Activated T-cell treated with anti-CD3 and anti-CD28 coated beads for 24 hours (primary cell): ENCODE measurements at places on chromosomes 16 and 17.

DNA sequence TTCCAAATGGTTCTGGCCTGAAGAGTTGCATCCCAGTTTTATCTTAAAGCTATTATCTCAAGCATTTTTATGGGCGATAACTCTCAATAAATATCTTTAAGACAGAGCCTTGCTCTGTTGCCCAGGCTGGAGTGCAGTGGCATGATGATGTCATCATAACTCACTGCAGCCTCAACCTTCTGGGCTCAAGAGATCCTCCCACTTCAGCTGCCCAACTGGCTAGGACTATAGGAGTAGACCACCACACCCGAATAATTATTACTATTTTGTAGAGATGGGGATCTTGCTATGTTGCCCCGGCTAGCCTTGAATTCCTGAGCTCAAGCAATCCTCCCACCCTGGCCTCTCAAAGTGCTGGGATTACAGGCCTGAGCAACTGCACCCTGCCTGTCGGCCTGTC lies 26.1 kb upstream of the CYTH1 start:
- DNase-seq = no peak

GRCh38 chr17:4968486-4969046 lies 949 bp upstream of the SPAG7 start:
- DNase-seq = no peak

- DNase-seq = no peak
Observed at GRCh38 chr17:11950771-11951519, 46.3 kb downstream of the ZNF18 start.

DNA sequence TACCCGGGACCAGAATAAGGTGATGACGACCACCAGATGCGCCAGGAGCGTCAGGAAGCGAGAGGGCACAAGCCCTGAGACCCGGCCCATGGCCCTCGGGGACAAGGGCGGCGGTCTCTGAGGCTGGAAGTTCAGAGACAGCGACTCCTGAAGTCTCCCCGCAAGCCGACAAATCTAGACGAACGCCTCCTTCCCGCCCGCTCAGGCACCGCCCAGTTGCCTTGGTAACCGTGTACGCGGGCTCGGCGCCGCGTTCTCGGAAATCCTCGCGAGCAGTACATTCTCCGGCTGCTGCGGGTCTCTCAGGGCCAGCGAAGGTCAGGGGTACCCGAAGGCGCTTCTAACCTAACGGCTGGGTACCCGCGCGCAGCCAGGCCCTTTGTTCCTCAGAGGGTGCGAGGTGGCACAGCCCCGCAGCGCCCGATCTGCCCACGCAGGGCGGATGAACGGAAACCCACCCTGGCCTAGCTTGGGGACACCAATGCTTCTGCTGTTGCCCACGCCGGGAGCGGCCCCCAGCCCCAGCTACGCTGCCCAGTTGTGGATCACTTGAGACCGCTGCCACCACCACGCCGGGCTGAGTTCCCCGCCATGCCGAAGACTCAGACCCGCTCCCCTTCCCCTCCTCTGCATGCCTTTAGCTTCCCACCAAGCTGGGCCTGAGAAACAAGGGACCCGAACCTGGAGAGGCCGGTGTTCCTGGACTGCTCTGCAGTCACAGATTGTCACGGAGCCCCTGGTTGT lies at the start of gene TMEM107:
Gene TMEM107 (minus strand): TSS at position 184 of the 744 bp plus-strand sequence. CDS start 94 bp downstream, at position 90.
- DNase-seq = peak; percentile 83

- no peak for DNase-seq
Observed at GRCh38 chr16:19659554-19659953, 58.5 kb downstream of the KNOP1 start.

DNA sequence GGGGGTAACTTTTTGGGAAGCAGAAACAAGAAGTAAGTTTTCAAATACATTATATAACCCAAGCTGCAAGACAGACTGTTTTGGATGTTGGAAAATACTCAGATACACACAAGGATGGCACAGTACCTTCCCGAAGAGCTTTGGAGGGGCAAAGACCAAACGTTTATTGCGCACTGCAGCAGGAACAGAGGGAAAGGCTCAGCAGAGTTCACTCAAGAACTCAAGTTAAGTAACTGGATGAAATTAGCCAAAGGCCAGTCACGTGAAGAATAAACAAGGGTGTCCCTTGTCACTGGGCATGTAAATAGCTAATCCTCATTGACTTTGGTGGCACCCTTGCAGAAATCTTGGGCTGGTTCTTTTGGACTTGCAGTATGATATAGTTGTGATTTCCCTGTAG lies 2.8 kb downstream of the PDK2 start:
- DNase-seq = no peak

- DNase-seq = no peak
Observed at GRCh38 chr17:62857526-62857925, 49.4 kb upstream of the MARCHF10 start.
